ENCODE measurements at places on chromosomes 11 and 22.
A peak's percentile ranks its signal among the peaks of the same experiment; 100 is the strongest.

DNA sequence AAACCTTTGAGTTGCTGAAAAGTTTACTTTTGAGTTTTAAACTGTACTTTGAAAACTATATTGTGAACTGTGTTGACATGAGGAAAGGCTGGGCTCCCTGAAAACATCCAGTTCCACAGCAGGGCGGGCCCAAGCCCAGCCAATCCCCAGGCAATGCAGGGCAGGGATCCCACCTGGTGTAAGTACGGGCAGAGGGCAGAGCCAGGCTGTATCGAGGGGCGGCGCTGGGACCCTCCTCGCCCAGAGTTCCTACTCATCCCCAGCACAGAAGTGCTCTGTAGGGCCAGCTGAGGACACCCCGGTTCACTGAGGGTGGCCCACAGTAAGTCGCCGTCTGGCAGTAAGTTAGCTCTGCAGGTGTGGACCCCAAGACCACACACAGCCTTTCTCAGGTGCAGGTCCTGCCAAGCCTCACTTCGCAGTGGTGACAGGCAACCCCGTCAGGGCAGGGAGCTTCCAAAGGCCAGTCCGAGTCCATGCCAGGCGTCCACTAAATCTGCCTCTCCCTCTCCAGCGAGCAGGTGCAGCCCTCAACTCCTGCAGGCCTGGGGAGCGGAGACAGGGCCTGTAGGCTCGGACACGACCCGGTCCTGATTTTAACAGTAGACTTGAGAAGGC lies 6.3 kb downstream of the RASSF7 start:
- no peak for DNase-seq

GRCh38 chr11:6405052-6405667 lies 13.7 kb downstream of the APBB1 start:
- no peak for DNase-seq

DNA sequence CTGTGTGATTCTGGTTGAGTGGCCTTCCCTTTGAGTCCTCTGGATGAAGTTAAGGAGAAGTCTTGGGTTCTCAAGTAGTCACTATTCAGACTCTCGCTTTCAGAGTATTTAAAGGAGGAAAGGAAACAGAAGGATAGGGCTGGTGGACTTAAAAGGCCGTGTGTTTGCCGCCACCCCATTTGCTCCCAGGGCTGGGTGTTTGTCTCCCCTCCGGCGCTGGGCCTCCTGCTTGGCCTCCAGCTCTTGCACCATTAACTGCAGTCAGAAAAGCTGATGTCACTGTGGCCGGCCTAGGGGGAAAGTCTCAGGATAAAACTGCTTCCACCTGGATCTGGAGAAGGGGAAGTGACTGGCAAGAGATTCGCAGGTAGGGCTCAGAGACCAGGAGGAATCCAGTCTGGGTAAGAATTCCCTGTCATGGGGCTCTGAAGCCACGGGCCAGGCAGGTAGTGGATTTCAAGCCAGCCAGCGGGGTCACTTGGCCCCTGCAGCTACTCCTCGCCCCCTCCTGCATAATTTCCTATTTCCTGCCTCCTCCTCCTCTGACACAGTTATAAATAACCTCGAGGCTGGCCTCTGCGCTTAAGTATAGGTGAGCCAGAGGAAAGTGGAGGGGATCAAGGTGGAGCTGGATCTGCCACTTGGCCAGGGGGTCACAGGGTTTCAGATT lies 17.1 kb downstream of the TIMP3 start:
- DNase-seq, result no peak

GRCh38 chr22:42343531-42344081 lies 73.2 kb upstream of the TCF20 start:
- no peak for DNase-seq

GRCh38 chr11:118602331-118602730 lies 5.1 kb upstream of the PHLDB1 start:
- DNase-seq, result no peak

DNA sequence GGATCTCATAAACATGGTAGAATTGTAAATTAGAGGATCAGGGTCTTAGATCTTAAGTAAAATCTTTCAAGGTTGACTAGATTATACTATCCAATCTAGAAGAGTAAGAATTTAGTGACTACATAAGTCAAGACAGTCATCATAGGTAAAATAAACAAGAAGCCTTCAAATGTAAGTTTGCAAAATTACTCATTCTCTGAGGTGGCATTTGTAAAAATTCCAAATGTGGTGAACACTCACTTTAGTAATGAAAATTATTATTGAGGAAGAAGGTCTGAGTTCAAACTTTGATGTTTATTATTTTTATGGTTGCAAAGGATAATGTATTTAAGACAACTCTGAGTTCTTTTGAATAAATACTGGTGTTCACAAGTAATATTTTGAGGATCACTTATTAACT lies 4.6 kb downstream of the HYLS1 start:
- no peak for DNase-seq

- DNase-seq, result peak; percentile 47
These were observed 23.7 kb upstream of the BID start for GRCh38 chr22:17797721-17798559.

GRCh38 chr22:46107089-46107664 lies 43.1 kb upstream of the PPARA start:
- no peak for DNase-seq

GRCh38 chr11:112705148-112705547 lies 256.1 kb upstream of the NCAM1 start:
- DNase-seq, result no peak

All from HL-60 (cell line).